Muscle of arm (tissue), 14 donors: ENCODE measurements at places on chromosomes 7 and 10. TPM values are rescaled to one million over a fixed set of nuclear protein-coding genes. Genes with fewer than 3 reads are reported as not detected.

Gene ETV1
- 18.5 TPM for polyA plus RNA-seq

Gene CYP2E1
- polyA plus RNA-seq = 1.0 TPM

Gene CHN2
- polyA plus RNA-seq = 18.6 TPM

Gene PCLO
- polyA plus RNA-seq = not detected

Gene IGFBP3
- 261 TPM for polyA plus RNA-seq

DNA sequence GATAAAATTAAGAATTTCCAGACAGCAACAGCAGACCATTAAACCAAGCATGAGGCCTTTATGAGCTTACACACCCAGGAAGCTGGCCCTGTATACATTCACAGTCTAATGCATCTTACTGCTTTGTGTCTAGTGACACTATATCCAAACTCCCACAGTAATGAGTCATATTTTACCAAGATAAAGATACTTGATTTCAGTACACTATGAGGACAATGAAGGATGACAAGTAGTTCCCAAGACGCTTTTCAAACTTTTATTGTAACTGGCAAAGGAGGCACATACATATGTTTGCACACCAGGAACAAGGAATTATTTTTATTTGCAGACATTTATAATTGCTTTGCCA lies 148.0 kb downstream of the TSPAN12 start:
- no peak for DNase-seq

- peak; percentile 43 for DNase-seq
Observed at GRCh38 chr7:120990468-120991118, 2.1 kb downstream of the CPED1 start.

DNA sequence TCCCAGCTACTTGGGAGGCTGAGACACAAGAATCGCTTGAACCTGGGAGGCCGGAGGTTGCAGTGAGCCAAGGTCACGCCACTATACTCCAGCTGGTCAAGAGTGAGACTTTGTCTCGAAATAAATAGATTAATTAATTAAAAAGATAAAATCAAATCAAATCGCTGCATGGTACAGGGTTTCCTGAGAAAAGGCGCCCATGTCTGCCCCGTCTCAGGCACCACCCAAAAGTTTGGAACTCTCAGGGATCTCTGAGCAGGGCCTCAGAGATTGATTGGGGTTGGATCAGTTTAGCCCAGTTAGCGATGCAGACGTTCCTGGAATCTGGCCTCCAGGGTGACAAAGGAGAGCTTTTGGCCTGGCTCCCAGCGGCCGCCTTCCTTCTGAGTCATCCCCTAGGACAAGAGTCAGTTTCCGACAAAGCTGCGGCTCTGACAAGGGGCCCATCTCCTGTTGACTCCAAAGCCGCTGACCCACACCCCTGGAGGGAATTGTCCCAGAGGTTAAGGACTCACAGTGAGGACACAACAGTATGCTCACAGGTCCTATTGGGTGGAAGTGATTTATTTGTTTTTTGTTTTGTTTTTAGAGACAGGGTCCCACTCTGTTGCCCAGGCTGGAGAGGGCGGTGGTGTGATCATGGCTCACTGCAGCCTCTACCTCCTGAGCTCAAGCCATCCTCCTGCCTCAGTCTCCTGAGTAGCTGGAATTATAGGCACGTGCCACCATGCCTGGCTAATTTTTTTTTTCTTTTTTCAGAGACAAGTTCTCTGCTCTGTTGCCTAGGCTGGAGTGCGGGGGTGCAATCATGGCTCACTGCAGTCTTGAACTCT lies 6.8 kb downstream of the ORAI2 start:
- DNase-seq = no peak

GRCh38 chr7:139284252-139284896 lies 53.3 kb downstream of the UBN2 start:
- DNase-seq = no peak

DNA sequence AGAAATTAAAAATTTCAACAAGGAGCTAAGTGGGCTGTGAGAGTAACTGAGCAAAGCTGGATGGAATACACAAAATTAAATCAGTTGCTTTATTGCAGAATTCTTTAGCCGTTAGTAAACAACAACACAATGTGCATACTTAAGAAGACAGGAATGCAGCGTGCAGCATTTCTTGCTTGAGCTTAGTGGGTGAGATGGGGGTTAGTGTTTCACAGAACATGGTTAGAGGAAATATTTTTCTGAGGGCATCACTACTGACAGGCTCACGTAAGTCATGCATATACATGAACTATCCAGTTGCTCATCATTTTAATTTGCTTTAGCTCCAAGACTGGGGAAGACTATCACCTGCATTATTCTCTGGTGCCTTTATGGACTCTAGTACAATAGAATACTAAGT lies 80.8 kb downstream of the CD36 start:
- no peak for DNase-seq

DNA sequence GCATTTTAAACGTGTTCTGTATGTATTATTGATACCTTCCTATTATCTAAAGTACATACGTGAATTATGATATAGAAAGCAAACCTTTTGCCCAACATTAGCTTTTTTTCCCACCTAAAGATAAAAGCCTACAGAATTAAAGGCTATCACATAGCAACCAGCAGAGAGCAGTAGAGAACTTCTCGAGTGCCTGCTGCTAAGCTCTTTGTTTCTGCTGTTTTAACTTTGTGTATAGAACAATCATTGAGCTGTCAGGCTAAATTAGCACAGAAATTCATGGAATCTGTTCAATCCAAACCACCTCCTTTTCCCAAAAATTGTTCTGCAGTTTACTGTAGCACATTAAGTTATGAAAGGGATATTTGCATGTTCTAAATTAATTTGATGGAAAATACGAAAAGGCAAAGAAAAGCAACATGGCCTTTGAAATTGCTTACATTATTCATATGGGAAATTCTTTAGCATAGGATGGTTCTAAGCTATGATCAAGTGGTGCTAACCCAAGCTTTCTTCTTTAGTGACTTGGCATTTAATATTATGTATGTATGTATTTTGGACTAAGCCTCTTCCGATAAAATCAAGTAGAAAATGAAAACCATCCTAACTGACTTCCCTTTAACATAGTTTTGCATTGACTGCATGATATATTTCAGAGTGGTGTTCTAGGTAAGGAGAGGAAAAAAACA lies 1288.5 kb downstream of the GATA3 start:
- peak; percentile 33 for DNase-seq

DNA sequence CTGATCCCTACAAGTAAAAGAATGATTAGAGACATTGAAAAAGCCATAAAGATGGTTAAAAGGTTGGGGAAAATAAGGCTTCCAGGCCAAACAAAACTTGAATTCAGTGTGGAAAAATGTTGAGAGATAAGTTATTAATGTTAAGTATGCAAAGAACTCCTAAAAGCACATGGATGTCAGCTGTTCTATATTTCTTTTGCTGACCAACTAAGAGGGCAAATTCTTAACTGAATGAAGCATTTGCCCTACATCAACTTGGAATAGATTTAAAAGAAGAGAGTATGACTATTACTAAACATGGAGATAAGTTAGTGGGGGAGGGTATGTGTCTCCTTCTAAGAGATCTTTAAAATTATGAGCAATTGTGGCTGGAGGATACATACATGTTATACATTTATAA lies 124.8 kb downstream of the KIAA1217 start:
- DNase-seq = no peak

DNA sequence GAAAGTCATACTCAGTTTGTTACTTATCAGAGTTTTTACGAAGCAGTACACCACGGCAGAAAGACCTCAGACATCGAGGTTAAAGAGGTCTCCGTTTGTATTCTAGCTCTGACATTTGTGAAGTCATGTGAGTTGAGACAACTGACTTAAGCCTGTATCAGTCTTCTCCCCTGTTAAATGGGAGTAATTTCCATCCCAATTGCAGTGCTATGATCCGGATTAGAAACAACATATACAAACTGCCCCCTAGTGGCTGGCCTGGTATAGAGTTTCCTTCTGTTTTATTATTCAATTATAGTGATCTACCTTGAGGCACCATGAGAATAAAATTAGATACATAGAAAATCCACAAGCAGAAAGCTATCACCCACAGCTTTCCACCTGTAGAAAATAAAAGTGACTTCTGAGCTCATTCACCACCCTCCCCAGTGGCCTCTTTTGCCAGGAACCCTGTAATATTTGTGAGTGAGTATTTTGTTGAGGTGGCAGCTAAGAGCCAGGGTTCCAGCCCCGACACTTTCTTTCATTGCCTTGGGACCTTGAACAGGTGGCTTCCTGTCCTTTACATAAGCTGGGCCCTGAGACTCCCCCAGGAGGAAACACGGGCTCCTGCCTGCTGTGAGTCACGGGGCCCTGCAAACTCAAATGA lies 607.2 kb upstream of the MGMT start:
- DNase-seq = no peak

- DNase-seq = no peak
Observed at GRCh38 chr10:63481815-63482421, 16.1 kb upstream of the JMJD1C start.

DNA sequence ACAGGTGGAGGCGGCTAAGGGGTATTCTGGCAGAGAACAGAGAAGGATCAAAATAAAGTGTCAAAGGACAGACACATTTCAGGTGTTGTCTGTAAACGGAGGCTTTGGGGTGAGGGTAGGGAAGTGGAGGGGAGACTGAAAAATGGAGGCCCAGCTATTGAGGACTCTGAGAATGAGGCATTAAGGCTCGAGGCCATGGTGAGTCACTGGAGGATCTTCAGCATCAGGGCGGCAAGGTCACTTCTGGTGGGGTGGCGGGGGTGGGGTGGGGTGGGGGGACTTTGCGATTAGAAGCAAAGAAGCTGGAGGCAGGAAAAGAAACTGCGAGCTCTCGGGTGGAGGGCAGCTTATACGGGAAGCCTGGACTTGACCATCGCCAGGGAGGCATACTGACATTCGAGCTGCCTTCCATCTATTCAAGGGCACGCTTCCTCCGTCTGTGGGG lies 58.4 kb upstream of the PCGF5 start:
- DNase-seq = no peak

GRCh38 chr7:87140271-87140748 lies 11.9 kb upstream of the DMTF1 start:
- DNase-seq = no peak

DNA sequence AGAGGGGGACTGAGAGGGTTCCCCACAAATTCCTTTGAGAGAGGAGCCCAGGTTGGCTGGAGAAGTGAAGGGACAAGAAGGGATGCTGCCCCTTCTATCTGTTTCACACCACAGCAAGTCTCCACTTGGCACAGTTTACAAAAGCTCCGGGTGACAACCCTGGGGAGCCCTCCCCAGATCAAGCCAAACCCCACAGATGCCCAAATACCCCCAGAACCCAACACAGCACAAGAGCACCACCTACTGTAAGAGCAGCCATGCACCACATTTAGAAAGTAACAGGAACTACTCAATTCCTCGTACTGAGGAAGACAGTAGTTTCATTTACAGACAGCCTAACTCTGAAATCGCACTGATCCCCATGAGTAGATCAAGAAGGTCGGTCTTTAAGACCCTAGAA lies 67.8 kb upstream of the ATP6V0A4 start:
- no peak for DNase-seq

GRCh38 chr10:125779403-125780327 lies 4.0 kb upstream of the MMP21 start:
- no peak for DNase-seq

DNA sequence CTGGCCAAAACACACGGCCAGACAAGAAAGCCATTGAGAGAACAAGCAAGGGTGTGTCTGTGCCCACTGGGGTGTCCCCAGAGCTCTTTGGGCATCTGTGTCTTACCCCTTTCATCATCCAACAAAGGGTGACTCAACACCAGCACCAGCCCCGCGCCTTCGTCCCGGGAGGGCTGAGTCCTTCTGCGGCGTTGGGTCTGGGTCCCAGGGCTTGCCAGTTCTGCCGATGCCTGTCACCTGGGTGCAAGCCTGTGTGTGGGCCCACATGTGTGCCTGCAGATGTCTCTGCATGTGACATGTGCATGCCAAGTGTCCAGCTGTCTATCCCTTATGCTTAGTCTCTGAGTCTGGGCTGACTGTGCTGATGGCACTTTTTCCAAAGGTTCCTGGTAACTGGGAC lies 24.4 kb upstream of the ELN start:
- DNase-seq = no peak

DNA sequence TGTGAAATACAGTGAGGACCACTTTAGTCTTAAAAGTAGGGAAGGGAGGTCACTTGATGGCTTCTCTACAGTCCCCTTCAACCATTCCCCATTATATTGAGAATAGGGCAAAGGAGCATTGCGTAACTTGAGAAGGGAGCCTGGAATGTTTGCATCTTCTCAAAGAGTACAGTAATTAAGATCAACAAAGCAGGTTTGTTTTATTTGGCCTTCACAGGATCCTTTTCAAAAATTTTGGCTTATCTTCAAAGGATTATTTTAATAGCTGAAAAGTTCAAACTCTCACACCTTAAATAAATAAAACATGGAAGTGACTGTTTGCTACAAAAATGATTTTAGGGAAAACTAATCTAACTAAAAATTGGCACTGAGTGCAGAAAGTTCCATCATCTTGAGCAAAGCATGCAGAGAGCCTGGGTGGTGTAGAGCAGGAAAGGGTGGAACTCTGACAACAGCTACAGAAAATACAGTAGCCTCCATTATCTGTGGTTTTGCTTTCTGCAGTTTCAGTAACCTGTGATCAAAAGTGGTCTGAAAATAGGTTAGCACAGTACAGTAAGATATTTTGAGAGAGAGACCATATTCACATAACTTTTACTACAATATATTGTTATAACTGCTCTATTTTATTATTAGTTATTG lies 214.0 kb downstream of the MDFIC start:
- no peak for DNase-seq

DNA sequence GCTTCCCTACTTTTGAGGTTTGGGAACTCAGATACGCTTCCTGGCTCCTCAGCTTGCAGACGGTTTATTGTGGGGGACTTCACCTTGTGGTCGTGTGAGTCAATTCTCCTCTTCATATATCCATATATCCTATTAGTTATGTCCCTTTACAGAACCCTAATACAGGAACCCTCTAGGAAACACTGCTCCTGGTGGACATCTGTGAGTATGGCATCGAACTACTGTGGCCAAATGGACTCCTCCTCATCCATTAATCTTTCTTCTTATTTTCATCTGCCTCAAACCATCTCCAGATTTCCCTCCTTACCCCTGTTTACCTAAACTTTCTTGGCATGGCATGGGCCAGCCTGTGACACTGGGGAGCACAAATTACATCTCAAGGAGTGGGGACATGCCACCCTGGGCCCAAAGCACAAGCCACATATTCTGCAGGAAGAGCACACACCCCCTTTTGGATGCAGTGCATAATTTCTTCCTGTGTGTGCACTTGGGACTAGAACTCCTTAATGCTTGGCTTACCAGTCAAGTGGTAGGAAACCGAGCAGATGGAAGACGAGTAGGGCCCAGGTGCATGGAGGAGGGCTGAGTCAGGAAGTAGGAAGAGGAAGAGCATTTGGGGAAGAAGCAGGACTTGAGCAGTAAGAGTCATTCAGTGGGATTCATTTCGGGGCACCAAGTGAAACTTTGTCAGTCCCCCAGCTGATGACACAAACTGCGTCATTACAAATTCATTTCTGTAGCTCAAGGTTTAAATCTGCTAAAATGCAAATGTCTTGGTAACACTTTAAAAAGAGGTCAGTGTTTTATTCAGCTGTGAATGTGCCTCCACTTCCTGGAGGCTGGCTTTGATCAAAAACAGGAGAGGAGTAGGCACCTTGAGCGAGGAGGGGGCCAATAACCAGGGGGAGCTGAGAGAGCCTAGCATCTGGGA lies 80.8 kb upstream of the PLXNA4 start:
- DNase-seq = no peak

GRCh38 chr7:156941393-156942182 lies 7.9 kb upstream of the NOM1 start:
- no peak for DNase-seq
